Activated naive CD4-positive, alpha-beta T cell treated with anti-CD3 and anti-CD28 coated beads, Interleukin-2, amount 50 U/mL, for 72 hours (primary cell): ENCODE measurements at places on chromosomes 6 and 20.

DNA sequence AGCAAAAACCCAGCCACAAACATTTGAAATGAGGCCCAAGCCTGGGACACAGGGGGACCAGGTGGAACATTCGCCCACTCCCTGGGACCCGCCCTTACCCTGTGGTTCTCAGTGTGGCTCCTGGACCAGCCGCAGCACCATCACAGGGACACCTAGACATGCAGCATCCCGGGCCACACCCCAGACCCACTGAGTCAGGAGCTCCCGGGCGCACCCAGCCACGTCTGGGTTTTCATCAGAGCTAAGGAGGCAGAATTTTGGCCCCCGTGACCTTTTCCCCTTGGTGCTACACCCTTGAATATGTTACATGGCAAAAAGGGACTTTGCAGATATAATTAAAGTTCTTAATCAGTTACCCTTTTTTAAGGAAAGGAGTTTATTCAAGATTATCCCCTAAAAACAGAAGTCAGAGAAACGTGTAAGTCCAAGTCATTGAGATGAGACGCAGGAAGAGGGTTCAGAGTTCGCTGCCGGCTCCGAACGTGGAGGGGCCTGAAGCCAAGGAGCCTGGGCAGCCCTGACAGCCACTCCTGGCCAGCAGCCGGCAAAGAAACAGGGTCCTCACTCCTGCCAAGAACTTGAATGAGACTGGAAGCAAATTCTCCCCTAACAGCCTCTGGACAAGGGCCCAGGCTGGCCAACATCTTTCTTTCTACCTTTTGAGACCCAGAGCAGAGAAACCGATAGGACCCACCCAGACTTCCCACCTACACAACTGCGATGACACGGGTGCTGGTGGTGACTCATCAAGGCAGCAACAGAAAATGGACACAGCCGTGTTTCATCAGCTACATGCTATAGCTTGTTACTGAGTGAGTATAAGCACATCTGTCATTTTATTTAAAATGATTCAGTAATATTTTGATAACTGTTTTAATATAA, 25.3 kb downstream of the BFSP1 start:
- DNase-seq = peak; percentile 78

- DNase-seq = peak; percentile 74
Measured at GRCh38 chr20:53839423-53840176, 230.8 kb downstream of the BCAS1 start.

DNA sequence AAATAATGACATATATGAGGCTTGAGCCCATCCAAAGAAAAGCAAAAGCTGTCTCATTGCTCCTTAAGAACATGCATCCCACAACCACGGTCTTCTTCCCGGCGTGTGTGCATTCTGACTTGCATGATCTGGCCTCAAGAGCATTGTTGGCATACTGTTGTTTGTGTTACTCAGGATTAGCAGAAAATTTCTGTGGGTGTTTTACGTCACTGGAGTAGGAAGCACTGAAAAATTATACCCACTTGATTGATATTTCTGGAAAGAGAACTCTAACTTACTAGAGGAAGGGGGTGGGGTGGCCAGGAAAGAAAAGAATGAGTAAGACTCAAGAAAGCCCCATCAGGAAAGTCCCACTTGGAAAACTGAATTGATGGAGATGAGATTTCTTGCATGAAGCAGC, 326.2 kb upstream of the PRDM1 start:
- no peak for DNase-seq

- no peak for DNase-seq
Measured at GRCh38 chr6:116326996-116327395, 43.8 kb upstream of the DSE start.

- no peak for DNase-seq
Measured at GRCh38 chr20:31811796-31812728, 7.1 kb upstream of the MYLK2 start.

GRCh38 chr6:62192593-62192992, 93.4 kb downstream of the KHDRBS2 start:
- no peak for DNase-seq

- no peak for DNase-seq
Measured at GRCh38 chr6:39772559-39773273, 19.5 kb upstream of the DAAM2 start.
